Foreskin fibroblast (primary cell): ENCODE measurements at places on chromosomes 7 and 10.

DNA sequence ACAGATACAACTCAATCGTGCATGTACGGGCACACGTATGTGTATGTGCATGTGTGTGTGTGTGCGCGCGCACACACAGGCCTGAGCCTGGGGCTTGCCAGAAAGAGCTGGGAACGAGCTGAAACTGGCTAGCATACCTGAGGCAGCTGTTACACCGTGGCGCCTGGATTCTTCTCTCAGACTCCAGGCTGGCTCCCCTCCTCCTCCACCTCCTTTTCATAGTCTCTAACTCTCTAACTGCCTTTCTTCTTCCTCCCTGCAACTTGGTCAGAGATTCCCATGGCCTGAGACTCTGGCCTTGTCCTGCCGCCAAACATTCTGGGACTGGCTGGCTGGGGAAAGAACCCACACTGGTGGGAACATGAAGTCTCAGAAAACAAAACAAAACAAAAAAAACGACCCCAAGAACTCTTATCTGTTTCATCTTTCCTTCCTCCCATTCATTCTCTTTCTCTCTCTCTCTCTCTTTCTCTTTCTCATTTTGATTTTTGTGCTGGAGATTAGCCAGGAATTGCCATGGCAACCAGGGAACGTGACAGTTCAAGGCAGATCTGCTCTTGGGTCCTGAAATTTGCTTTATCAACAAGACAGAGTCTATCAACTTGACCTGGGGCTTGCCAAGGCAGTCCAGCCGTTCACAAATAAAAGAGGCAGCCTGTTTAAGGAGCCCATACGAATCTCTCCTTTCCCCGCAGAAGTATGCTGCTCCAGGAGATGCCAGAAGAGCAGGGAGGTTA, 76.8 kb upstream of the SEM1 start:
- no peak for DNase-seq

- DNase-seq = no peak
These were observed 220.2 kb downstream of the DGKI start for GRCh38 chr7:137626469-137627067.

GRCh38 chr7:136523571-136523970, 344.9 kb upstream of the CHRM2 start:
- DNase-seq = peak; percentile 12

GRCh38 chr7:64494912-64495461, 67.9 kb downstream of the ZNF680 start:
- DNase-seq = no peak

- DNase-seq = no peak
These were observed 123.7 kb upstream of the FAM3C start for GRCh38 chr7:121519548-121520521.

GRCh38 chr10:132889556-132889955, 52.8 kb downstream of the CFAP46 start:
- DNase-seq = no peak

- DNase-seq = peak; percentile 57
These were observed 62.3 kb upstream of the LBX1 start for GRCh38 chr10:101291331-101292193.
